Mammary microvascular endothelial cell (primary cell): ENCODE measurements at places on chromosomes 1 and 21. TPM values are rescaled to one million over a fixed set of nuclear protein-coding genes. Genes with fewer than 3 reads are reported as not detected.

Gene ANKRD13C
- 15.0 and 15.4 TPM in 2 replicates for total RNA-seq

Gene SLFNL1
- total RNA-seq = under 0.01 and 0.07 TPM in 2 replicates

Gene PADI4
- total RNA-seq = not detected in 2 replicates

Gene PRAMEF13
- not detected in 2 replicates for total RNA-seq

Gene RHD
- total RNA-seq = not detected in 2 replicates

Gene MAP10
- 1.9 TPM in 2 replicates for total RNA-seq

Gene CTSS
- 72.3 and 80.2 TPM in 2 replicates for total RNA-seq

Gene NUF2
- total RNA-seq = 27.1 and 32.0 TPM in 2 replicates

Gene UFC1
- total RNA-seq = 72.6 and 84.7 TPM in 2 replicates

Gene RNF207
- 14.6 and 24.4 TPM in 2 replicates for total RNA-seq

Gene GRIK1
- not detected in 2 replicates for total RNA-seq

Gene FAM72C
- total RNA-seq = 1.9 and 2.9 TPM in 2 replicates

Gene AIRE
- total RNA-seq = 0.15 TPM in 1 of 2 replicates, not detected in the other

Gene CACHD1
- total RNA-seq = 9.1 and 9.2 TPM in 2 replicates

Gene ITLN2
- not detected in 2 replicates for total RNA-seq

Gene AGTRAP
- 59.8 and 70.2 TPM in 2 replicates for total RNA-seq

Gene KRTAP10-6
- total RNA-seq = not detected in 2 replicates
